ENCODE measurements at places on chromosomes 2 and 18.
A peak's percentile ranks its signal among the peaks of the same experiment; 100 is the strongest.

GRCh38 chr2:241465543-241465942 lies 42.8 kb downstream of the STK25 start:
- no peak for DNase-seq

DNA sequence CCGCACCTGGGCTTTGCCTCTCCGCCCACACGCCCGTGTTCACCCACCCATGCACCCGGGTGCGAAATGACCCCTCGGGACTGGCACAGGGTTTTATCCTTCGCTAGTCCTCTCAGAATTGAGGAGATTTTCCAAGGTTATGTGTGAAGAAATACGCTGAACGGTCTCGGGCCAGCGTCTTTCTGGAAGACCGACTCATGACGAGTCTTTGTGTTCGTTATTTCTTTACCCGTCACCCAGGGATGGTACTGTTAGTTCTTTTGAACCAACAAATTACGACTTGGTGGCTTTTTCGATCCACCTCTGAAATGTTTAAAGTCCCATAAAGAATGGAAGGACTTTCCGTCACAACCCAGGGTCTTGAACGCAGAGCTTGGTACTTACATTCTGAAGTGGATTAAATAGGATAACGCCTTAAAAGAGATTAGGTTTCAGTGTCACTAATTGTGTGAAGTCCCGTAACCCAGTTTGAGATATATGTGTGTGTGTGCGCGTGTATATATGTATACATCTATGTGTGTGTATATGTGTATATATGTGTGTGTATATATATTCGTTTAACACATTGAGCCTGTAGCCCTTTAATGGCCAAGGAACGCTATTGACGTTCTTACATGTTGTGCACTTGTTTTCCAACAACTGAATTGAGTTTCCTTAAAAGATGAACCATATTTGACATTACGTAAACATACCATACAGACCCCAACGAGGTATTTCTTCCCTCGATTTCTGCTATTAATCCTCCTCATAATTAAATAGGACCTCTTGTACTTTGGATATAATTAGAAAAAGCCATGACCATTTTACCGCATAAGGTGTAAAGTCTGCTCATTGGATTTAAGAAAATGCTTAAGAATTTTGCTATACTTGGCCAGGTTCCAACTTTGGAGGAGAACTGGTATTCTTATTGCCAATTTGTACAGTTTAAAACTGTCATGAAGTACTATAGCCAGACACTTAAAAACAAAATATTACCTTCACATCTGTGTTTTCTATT lies 889 bp downstream of the ZC3H15 start:
- peak; percentile 15 for DNase-seq

DNA sequence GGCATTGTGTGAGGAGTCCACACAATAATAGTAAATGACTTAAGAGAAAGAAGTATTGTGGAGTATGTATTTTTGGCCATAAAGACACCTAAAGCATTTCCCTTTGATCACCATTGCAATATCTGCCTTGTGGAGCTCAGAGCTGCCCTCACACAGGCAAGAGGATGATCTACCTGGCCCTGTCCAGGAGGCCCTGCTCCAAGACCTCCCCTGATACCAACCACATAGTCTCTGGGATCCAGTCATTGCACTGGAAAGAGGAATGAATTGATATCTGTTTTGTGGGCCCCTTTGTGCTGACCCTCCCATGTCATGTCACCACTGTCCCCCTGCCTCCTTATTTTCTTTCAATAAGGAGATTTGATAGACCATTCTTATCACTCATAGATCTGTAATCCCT lies 430.6 kb upstream of the TNP1 start:
- DNase-seq, result no peak

GRCh38 chr2:107072150-107072940 lies 186.4 kb upstream of the ST6GAL2 start:
- DNase-seq, result no peak

GRCh38 chr2:165074884-165075283 lies 119.6 kb upstream of the SLC38A11 start:
- no peak for DNase-seq

Data from kidney tubule cell (primary cell).